B cell (primary cell): ENCODE measurements at places on chromosomes 6 and 20.

- H3K27me3 ChIP-seq = no peaks in the 10 kb centered on the region
- H3K4me1 ChIP-seq = no peaks in the 10 kb centered on the region
- H3K27ac ChIP-seq = no peak overlapping the region
Observed at GRCh38 chr6:87881342-87881895, 166.2 kb upstream of the SPACA1 start.

- peaks cover 2% of the 10 kb centered on the region for H3K36me3 ChIP-seq
- no peaks in the 10 kb centered on the region for H3K27me3 ChIP-seq
- DNase-seq = no peak
- no peaks in the 10 kb centered on the region for H3K4me1 ChIP-seq
- H3K27ac ChIP-seq = no peak overlapping the region
Observed at GRCh38 chr6:73030791-73031782, 194.2 kb downstream of the KHDC1L start.

GRCh38 chr20:23643659-23644058 lies 5.9 kb upstream of the CST3 start:
- H3K36me3 ChIP-seq = no peaks in the 10 kb centered on the region
- no peak overlapping the region for H3K27ac ChIP-seq
- DNase-seq = no peak
- H3K4me3 ChIP-seq = no peak overlapping the region

DNA sequence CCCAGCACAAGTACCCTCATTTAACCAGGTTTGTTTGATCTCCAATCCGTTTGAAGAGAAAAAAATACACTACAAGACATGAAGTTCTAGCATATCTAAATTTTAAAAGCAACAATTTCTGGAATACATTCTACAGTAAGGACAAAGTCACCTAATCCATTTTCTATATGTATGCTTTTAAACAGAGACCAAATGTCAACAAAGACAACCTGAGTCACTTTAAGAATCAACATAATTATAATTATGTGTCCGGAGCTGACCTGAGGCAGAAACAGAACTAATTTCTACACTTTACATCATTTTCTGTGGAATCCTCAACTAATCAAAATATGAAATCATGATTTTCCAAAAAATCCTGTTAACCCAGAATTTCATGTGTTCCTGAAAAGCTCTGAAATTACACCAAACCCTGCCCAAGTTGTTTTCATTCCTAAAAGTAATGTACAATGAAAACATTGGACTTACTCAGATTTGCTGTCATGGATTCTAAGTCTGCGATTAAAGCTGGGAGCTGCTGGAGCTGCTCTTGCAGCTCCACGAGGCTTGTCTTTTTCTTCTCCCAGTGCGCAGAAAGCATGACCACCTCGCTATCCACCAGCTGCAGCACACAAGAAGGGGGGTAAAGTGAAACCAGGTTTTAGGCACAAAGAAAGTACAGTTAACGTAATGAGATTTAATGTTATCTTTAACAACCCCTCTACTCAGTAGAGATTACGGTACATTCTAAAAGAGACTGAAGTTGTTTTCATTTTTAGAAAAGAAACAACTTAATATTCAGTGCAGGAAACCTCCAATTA lies 35.8 kb downstream of the DTNBP1 start:
- no peak for DNase-seq
- H3K4me1 ChIP-seq = no peaks in the 10 kb centered on the region
- H3K27me3 ChIP-seq = no peaks in the 10 kb centered on the region
- H3K27ac ChIP-seq = peak overlapping the region; percentile 2
- H3K36me3 ChIP-seq = peaks cover 1% of the 10 kb centered on the region
